ENCODE measurements at places on chromosomes 12 and 14. TPM values are rescaled to one million over a fixed set of nuclear protein-coding genes. Genes with fewer than 3 reads are reported as not detected.

FBXW8 gene
- 6.6 TPM for total RNA-seq

ALX1 gene
- not detected for total RNA-seq

TGFB3 gene
- total RNA-seq = 0.53 TPM

SYCP3 gene
- total RNA-seq = not detected

TDRD9 gene
- total RNA-seq = 0.62 TPM

VEZT gene
- 98.6 TPM for total RNA-seq

SAMD15 gene
- 0.19 TPM for total RNA-seq

GLT1D1 gene
- total RNA-seq = not detected

BATF gene
- not detected for total RNA-seq

KRT6C gene
- total RNA-seq = 11.7 TPM

MANSC4 gene
- not detected for total RNA-seq

TC2N gene
- 9.6 TPM for total RNA-seq

ZBTB25 gene
- total RNA-seq = 3.4 TPM

CD63 gene
- total RNA-seq = 448 TPM

TOMM20L gene
- total RNA-seq = not detected

YARS2 gene
- 49.4 TPM for total RNA-seq

KCNMB4 gene
- 0.31 TPM for total RNA-seq

OAS1 gene
- 6.0 TPM for total RNA-seq

RHOJ gene
- total RNA-seq = not detected

CTSG gene
- not detected for total RNA-seq

CELA1 gene
- not detected for total RNA-seq

HOXC12 gene
- total RNA-seq = 0.31 TPM

SOAT2 gene
- not detected for total RNA-seq

ALDH1L2 gene
- 8.0 TPM for total RNA-seq

UNG gene
- total RNA-seq = 37.8 TPM

GALNT16 gene
- total RNA-seq = not detected

PTPN6 gene
- 20.9 TPM for total RNA-seq

POTEM gene
- total RNA-seq = not detected

MYH6 gene
- total RNA-seq = not detected

SLC25A47 gene
- total RNA-seq = not detected

ADAM21 gene
- total RNA-seq = 0.55 TPM

IL26 gene
- not detected for total RNA-seq

POC1B gene
- total RNA-seq = 12.2 TPM

AMN gene
- total RNA-seq = 0.15 TPM

PXMP2 gene
- total RNA-seq = 40.2 TPM

KLRC1 gene
- total RNA-seq = 0.30 TPM

HOXC5 gene
- 1.6 TPM for total RNA-seq

GPRC5D gene
- not detected for total RNA-seq

KRT71 gene
- not detected for total RNA-seq

RASSF9 gene
- 2.7 TPM for total RNA-seq

RAPGEF3 gene
- 28.3 TPM for total RNA-seq

LRRK2 gene
- 0.39 TPM for total RNA-seq

MIP gene
- not detected for total RNA-seq

HOXC9 gene
- 5.2 TPM for total RNA-seq

NPFF gene
- total RNA-seq = not detected

PCNX4 gene
- 35.6 TPM for total RNA-seq

ARHGEF25 gene
- 0.76 TPM for total RNA-seq

SLC7A8 gene
- 61.2 TPM for total RNA-seq

KRT81 gene
- total RNA-seq = 0.19 TPM

KRT72 gene
- total RNA-seq = not detected

KCNC2 gene
- total RNA-seq = not detected

TULP3 gene
- 18.8 TPM for total RNA-seq

LRIG3 gene
- total RNA-seq = 23.0 TPM

SPIC gene
- not detected for total RNA-seq

ATL1 gene
- 15.1 TPM for total RNA-seq

IAPP gene
- total RNA-seq = not detected

NR2C1 gene
- total RNA-seq = 15.8 TPM

MYF5 gene
- not detected for total RNA-seq

CLEC4D gene
- total RNA-seq = not detected

ARMH4 gene
- 0.04 TPM for total RNA-seq
